ENCODE measurements at places on chromosomes 16 and 17.

- no peak for DNase-seq
Observed at GRCh38 chr16:86403541-86404163, 106.7 kb upstream of the FOXF1 start.

DNA sequence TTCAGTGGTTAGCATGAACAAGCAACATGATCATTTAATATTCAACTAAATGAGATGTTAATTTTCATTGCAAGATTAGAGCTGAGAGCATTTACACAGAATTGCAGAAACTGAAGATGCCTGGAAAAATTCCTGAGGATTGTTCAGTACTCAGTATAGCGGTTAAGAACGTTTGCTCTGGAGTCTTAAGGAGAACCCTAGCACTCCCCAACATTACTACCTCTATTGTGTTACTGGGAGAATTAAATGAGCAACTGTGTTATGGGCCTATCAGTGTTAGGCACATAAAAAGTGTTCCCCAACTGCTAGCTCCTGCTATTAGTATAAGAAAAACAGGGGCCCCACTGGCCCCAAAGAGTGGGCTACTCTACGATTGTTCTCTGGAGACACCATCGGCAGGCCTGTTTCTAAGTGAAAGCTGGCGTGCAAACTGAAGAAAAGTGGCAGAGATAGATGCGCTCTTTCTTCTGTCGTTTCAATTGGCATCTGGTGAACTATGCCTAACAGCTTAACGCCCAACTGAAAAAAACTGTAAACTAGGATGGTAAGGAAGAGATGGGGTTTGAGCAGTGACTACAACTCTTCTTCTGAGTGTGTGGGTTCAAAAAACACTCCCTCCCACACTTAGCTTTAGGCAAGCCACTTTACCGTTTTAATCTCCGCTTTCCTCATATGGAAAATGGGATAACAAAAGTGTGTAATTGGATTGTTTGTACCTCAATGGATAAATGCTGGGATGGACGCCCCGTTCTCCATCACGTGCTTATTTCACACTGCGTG is 1.3 kb downstream of the CDR2 start:
- no peak for DNase-seq

GRCh38 chr16:21321736-21322135 is 43.6 kb upstream of the CRYM start:
- no peak for DNase-seq

DNA sequence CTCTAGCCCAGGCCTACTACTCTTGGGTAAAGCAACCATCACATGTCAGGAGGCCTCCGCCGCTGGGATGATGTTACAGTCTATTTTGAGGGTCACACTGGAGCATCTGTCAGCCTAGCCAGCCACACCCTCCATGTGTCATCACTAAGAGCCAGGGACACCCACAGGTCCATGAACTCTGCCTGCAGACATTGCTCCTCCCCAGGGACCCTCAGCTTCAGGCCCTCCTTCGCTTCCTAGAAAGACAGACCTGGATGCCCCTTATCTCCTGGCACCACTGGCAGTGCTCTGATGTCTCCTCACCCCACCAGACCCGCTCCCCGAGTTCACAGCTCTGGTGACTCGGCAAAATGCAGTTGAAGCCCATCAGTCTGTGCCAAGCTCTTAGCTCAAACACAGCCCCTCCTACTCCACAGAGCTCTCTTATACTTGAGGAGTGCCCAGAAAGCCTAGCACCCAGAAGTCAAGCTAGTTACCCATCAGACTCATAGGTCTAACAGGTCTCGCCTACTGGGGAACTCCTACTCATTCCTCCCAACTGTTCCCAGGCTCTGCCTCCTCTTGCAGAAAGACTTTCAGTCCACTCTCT is 5.9 kb downstream of the RANBP10 start:
- DNase-seq, result no peak

GRCh38 chr17:39939588-39940419 is 12.3 kb downstream of the LRRC3C start:
- peak; percentile 41 for DNase-seq

Measured in CD4-positive, alpha-beta T cell treated with Interleukin-1 beta for 1 hour (primary cell).